ENCODE measurements at places on chromosomes 2 and 18.

GRCh38 chr2:9758741-9759140 is 84.5 kb upstream of the TAF1B start:
- no peak for DNase-seq

DNA sequence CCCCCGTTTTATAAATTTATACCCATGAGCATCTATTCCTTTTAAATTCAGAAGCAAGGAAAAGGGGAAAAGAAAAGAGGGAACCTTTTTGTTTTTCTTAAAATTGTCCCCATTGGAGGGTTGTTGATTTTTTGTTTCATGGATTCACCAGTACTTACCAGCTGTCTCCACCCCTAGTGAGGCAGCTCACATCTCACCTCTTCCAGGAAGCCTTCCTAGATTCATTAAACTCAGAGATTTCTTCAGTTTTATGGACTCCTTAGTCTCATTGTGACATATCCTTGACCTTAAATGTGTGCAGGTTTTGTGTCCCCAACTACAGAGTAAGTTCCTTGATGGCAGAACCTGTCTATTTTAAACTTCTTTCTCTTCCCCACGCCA is 35.9 kb downstream of the EFR3B start:
- DNase-seq = no peak

- no peak for DNase-seq
Measured at GRCh38 chr2:112150447-112150846, 12.3 kb downstream of the FBLN7 start.

DNA sequence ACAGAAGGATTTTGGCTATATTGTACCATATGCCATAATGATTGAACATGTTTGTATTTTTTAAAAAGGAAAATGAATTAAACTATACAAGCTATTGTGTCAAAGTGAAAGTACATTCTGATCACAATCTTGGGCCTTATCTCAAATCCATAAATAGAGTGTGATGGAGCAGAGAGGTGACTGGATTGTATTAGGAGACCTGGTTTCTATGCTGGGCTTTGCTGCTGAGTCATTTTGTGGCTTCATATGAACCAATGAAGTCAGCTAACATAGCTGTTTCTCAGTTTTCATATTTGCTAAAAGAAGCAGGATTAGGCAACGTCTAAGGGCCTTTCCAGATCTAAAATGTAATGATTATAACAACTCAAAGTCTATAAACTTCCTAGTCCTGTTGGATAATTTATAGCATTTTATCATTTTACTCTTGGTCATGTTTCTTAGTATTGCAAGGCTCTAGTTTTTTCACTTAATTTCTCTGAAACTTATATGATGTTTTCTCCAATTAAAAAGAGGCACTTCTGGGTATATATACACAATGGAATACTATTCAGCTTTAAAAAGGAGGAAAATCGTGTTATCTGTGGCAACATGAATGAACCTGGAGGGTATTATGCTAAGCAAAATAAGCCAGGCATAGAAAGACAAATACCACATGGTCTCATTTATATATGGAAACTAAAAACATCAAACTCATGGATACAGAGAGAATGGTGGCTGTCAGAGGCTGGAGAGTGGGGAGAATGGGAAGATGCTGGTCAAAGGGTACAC is 112.3 kb downstream of the MEP1B start:
- DNase-seq = no peak

GRCh38 chr2:163182764-163183354 is 344.3 kb upstream of the KCNH7 start:
- DNase-seq = no peak

GRCh38 chr2:192060161-192060560 is 134.6 kb downstream of the TMEFF2 start:
- DNase-seq = no peak

DNA sequence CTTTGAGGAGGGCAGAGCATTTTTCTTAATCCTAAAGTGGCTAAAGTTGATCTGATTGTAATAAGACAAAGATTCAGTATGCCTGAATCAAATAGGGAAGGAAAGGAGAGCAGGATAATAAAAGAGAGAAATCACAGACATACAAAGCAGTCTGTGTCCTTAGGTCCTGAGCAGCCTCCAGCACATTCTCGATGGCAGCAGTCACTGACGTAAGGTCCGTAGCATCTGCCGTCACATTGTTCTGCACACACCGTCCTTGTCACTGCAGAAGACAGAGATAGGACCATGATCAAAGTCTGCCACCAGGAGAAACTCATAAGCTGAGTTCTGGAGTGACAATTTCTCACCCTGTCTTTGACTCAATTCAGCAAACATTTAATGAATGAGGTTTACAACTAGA is 813.7 kb downstream of the ERBB4 start:
- DNase-seq = no peak

DNA sequence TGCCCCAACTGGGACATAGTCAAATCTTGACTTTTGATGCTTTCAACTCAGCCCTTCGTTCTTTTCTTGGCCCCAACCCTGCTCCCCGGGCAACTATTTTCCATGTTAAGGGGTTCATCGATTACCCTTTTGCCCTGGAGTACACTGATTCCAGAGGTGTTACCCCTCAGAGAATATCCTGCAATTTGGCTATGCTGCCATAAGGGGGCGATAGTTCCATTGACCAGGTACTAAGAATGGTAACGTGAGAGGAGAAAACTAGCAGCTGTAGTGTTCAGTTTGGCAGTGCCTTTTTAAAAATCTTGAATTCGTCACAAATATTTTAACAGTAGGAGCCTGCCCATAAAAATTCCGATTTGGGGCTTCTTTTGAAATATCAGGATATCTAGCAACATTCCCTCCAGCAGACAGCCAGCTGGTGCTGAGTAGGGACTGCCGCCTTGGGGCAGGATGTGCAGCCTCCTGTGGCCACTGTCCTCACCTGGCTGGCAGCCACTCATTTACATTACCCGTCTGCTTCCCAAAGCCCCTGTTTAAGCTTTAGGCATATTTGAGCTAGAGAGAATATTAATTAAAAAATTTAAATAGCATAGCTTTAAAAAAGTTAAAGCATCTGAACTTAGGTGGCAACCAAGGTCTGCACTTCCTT is 146.3 kb upstream of the SKOR2 start:
- DNase-seq = no peak

GRCh38 chr2:45786836-45787357 is 135.4 kb downstream of the PRKCE start:
- no peak for DNase-seq

DNA sequence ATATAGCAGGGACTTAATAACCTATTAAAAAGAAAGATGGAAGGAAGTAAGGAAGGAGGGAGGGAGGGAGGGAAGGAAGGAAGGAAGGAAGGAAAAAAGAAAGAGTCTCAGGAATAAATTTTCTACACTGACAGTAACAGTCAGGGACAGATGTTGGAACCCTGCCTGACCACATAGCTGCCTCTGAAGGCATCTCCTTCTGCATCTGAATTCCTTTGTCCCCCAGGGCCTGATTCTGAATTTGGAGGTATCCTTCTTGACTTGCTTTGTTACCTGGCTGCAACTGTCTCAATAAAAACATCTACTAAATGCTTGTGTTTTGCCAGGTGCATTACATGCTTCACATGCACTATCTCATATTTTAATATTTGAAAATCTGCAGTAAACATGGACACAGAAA is 17.4 kb upstream of the LRATD1 start:
- DNase-seq = no peak

DNA sequence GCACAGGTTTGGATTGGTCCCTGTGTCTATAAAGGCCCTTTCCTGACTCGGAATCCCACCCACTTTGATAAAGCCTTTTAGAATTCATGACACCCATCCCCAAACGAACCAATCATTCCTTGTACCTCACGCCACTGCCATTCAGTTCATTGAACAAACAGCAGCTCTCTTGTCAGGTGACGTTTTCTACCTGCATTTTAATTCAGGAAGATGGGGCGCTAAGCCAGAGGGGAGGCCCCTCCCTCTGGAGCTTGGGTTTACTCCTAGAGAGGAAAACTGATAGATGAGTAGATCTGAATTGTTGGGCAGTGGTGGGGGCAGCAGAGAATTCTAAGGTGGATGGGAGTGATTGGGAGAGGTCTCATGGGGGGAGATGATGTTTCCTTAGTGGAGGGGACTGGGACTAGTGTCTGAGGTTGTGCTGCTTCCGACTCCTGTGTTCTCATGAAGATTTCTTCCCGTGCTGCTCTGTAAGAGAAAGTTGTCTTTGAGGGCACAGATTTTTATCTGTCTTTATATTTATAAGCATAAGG is 9.6 kb downstream of the RRM2 start:
- DNase-seq = no peak

DNA sequence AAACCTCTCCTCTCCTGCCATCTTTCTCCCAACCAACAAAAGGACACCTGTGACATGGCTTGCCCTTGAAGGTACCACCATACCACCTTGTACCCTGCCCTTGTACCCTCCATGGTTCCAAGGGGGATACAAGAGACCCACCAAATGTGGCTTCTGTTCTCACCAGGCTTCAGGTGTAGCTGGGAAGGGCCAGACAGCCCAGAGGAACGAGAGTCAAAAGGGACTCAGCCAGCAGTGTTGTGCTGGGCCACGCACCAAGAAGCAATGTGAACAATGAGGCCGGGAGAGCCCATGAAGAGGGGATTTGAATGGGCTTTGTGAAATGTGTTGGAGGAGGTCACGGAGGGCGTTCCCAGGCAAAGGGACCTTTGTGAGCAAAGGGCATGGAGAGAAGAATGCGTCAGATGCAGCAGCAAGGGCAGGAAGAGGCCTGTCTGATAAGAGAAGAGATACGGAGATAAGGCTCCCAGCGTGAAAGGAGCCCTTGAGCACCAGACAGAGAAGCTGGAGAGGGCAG is 48.6 kb downstream of the PLB1 start:
- no peak for DNase-seq

DNA sequence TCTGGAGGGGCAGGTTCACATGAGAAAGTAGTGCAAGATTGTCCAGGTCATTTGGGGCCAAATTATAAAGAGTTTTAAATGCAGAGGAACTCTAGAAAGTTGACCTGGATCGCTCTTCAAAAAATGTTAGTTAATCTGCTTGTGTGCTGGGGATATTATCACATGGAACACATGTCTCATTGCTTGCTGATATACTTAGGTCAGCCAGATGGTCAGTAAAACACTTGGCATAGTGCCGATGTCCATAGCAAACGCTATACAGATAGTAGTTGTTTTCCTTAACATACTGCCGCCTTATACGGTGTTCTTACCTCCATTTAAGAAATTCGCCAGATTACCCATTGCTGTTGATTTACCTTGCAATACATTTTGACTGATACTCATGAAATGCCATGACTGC is 103.4 kb upstream of the CWC22 start:
- DNase-seq = no peak

- DNase-seq = no peak
Measured at GRCh38 chr2:43848214-43848613, 9.4 kb downstream of the ABCG8 start.

DNA sequence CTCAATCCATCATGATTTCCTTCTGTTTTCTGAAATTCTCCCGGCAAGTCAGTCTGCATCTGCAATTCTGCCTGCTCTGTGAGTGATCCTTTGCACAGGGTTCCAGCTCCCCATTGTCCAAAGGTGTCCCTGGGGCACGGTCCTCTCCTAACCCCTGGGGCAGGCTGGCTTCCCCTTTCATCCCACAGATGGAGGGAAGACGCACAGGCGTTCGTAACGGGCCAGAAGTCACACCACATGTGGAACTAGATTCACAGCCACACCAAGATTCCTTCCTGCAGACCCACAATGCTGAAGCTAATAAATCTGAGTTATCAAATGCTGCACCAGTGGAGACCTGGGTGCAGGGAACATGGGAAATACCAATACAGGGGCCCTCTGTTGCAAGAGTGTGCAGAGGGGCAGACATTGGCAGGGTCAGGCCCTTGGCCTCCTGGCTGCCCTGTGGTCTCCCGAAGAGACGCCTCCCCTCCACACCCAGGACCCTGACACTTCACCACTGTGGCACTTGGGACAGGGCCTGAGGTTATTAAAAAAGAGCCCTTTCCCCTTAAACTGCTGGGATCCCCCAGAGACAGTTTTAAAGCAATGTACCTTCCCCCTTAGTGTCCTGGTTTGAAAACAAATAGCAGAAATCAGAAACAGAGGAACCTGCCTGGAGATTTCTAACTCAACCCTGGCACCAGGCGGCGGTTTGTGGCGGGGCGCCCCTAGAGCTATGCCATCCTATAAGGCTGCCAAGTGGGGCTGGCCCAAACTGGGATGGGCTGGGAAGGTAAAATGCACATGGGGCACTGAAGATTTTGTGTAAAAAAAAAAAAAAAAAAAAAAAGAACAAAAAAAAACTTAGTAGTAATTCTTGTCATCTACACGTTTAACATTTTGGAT is 15.4 kb downstream of the ZNF516 start:
- DNase-seq = no peak

- DNase-seq = no peak
Measured at GRCh38 chr2:212832211-212833195, 293.9 kb upstream of the ERBB4 start.

GRCh38 chr18:37691162-37691561 is 125.6 kb upstream of the CELF4 start:
- DNase-seq = no peak

- no peak for DNase-seq
Measured at GRCh38 chr2:86488561-86489250, 47.5 kb downstream of the KDM3A start.

- DNase-seq = no peak
Measured at GRCh38 chr2:26401739-26402541, at the start of gene DRC1. DRC1 (plus strand) TSS chr2:26401920; CDS start chr2:26401990, 70 bp downstream.

DNA sequence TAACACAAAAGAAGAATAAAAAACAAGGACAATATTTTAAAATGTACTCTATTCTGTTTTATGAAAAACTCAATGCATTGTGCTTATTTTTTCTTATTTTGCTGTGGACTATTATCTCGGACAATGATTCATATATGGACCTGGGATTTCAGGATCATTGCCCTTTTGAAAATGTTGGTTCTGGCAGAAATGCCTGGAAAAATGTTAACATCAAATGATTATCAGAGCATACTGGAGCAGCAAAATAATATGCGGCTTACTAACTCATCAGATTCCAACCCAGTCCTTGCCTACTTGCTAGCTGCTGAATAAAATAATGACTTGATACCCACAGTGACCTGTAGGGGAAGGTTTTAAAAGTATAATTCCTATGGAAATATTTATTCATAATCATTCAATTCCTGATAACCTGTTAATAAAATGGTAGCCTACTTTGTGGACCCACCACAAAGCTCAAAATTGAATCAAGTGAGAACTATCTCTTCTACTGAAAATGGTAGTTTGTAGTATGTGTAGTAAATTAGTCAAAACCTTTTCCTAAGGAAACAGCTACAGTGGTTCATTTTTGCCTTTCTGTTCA is 117.4 kb downstream of the NEB start:
- no peak for DNase-seq

GRCh38 chr2:236889791-236890704 is 195.6 kb upstream of the COPS8 start:
- no peak for DNase-seq

DNA sequence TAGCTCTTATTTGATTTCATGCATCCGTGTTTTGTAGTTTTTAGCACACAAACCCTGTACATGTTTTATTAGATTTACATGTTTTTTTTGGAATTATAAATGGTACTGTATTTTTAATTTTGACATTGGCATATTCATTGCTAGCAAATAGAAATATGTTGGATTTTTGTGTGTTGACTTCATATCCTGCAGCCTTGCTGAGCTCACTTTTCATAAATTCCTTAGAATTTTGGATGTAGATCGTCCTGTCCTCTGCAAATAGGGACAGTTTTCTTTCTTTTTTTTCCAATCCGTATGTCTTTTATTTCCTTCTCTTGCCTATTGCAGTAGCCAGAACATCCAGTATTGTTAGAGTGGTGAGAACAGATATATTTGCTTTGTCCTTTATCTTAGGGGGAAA is 46.7 kb upstream of the GPR17 start:
- DNase-seq = no peak

Data from brain pericyte (primary cell).